ENCODE measurements at places on chromosomes 12 and 14.

DNA sequence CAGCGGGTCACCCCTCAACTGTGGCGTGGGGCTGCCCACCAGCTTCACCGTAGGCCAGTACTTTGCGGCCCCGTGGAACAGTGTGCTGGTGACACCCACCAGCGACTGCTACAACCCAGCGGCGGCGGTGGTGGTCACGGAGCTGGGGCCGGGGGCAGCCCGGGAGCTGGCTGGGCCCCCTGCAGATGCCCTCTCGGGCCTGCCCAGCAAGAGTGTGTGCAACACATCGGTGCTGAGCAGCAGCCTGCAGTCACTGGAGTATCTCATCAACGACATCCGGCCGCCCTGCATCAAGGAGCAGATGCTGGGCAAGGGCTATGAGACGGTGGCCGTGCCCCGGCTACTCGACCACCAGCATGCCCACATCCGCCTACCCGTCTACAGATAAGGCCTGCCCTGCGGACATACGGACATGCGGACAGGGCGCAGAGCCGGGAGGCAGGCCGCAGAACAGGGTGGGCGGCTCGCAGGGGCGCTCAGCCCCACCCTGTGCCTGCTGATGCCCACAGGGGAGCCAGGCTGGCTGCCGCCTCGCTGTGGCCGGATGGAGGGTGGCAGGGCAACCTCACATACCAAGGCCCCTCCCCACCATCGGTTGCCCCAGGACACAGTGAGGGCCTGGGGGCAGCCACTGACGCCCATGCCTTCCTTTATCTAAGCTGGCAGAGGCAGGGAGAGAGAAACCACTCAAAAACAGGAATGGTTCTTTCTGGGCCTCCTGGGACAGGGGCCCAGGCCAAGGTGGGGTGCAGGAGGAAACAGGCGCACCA, 55.5 kb downstream of the FAM222A start:
- no peak for DNase-seq

DNA sequence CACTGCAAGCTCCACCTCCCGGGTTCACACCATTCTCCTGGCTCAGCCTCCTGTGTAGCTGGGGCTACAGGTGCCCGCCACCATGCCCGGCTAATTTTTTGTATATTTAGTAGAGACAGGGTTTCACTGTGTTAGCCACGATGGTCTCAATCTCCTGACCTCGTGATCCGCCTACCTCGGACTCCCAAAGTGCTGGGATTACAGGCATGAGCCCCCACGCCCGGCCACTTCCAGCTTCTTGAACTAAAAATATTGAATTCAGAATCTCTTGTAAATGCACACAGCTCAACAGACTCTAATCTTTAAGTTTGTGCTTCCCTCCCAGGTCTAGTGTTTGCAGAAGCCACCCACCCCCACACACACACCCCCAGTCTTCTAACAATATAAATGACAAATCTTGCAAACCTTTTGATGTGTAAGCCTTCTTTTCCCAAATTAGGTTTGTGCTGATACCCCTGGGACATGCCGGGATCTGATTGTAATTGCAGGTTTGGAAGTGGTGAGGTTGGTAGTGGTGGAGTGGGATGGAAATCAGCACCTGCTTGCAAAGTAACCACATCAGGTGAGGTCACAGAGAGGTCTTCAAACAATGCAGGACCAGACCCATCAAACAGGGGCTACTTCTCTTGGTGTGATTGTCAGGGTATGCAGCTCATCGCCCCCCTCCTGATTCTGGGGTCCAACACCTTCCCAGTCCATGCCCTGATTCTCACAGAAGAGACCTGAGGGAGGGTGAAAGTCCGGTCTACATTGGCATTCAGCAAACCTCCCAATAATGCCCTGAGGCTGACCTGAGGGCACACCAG, 51.4 kb upstream of the GPR132 start:
- DNase-seq = no peak

GRCh38 chr12:26195250-26195640, at the start of gene SSPN:
Gene SSPN, plus strand, starts transcription at chr12:26195573. Its CDS starts 100 bp downstream, at chr12:26195673.
- DNase-seq = peak; percentile 41

GRCh38 chr12:70989232-70989631, 68.7 kb upstream of the PTPRR start:
- DNase-seq = no peak

GRCh38 chr12:20212658-20213555, 155.4 kb upstream of the PDE3A start:
- peak; percentile 50 for DNase-seq

- no peak for DNase-seq
Measured at GRCh38 chr12:92035477-92035876, 110.2 kb downstream of the BTG1 start.

- no peak for DNase-seq
Measured at GRCh38 chr12:75908961-75909605, 122.5 kb downstream of the PHLDA1 start.

DNA sequence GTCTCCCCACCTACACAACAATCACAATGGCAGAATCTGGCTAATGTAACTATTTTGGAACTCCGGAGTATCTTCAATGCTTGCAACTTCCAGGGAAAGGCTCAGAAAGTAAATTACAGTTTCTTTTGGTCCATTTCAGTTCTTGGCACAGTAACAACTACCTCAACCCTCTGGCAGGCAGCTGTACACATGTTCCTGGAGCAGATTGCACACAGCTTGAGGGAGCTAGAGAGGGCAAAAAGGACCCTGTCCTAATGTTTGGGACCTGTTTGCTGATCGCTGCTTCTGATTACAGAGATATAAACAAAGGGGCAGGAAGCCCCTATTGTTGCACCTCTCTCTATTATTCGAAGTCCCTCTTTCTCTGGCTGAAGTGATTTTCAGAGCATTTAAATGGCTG, 35.2 kb upstream of the SLC38A1 start:
- no peak for DNase-seq

DNA sequence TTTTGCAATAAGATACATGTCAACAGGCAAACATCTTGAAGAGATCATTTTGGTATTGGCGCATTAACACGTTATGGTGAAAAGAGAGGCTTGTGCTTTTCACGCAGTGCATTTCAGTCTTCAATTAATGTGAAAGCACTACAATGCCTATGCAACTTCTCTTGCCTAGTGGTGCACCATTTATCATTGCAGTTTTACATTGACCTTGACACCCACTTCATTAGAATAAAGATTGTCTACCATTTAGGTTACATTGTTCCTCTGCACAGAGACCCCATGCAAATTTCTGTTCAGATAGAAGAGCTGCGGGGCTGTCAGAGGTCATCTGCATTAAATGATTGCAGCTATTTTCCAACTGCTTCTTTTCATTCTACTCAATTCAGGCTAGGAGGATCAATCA, 212.2 kb upstream of the NPAS3 start:
- no peak for DNase-seq

DNA sequence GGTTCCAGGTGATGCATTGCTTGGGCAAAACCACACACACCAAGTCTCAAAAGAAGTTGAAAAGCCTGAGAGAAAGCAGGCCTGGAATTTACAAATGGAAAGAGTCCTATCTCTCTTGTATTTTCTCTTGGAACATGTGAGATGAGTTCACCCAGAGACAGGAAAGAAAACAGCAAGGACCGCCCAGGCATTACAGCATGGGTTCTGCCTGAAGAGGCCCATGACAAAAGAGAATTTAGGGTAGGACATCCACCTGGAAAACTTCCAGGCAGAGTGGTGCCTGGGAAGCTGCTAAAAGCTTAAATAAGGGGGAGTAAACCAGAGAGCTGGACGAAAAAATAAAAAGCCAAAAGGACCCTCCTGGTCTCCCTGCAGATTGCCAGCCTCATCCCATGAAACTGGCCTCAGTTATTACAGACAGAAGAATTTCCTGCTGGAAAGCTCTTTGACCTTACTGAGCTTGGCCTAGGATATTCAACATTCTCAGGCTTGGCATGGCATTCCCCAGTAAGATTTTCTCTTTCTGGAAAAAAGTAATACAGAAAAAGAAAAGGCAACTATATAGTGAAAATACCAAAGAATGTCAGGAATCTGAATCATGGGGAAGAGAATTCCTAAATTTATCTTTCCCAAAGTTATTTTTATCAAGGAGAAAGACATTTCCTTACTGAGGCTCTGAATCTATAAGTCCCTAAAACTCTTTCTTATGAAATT, 121.3 kb upstream of the NUDT4 start:
- no peak for DNase-seq

- no peak for DNase-seq
Measured at GRCh38 chr14:90613453-90613852, 202.8 kb downstream of the TTC7B start.

- DNase-seq = no peak
Measured at GRCh38 chr14:66085224-66085623, 400.9 kb upstream of the CCDC196 start.

DNA sequence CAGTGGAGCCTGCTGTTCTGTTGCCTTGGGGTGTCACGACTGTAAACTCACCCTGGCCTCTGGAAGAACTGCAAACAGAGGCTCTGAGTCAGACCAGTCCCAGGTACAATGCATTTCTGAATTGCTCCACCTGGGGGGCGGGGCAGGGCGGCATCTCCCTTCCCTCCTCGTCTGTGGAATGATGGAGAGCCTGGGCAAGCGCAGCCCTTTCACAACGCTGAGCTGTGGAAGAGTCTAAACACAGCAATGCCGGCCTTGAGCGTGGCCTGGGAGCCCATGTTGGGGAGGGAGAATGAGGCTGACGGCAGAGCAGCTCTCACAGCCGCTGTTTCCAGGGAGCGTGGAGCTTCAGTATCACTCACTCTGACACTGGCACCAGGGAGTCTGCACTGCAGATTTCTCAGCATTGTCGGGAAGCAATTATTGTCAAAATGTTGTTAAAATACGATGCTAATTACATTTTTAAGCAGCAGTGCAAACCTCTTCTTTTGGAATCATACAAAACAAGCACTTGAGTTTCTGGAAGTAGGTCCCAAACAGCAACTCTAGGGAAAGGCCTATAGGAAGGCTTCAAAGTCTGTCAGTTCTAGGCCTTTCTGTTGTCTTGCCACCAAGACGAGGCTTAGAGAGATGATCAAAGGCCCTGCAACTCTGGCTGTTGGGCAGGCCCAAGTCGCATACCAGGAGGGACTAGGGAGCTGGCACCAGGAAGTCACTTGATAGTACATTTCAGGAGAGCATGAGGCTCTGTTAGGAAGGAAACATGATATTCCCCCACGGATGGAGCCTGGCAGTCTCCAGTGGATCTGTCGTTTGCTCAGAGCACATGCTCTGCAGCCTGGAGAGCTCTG, 244.0 kb upstream of the FKBP4 start:
- no peak for DNase-seq

DNA sequence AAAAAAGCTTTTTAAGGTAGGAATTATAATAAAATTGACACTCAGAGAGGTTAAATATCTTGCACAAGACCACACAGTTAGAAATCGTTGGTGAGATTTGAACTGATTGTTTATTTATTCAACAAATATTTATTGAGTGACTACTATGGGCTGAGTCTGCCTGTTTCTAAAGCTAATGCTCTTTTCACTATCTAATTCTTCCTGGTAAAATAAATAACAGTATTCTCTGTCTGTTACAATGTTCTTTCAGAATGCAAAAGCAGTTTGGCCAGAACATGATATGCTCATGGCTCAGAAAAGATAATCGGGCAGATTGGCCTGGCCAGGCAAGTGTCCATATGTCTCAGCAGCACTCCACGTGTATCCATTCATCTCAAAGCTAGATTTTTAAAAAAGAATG, 82.0 kb downstream of the BTG1 start:
- DNase-seq = no peak
